ENCODE measurements at places on chromosomes 4 and X.
A peak's percentile ranks its signal among the peaks of the same experiment; 100 is the strongest.

DNA sequence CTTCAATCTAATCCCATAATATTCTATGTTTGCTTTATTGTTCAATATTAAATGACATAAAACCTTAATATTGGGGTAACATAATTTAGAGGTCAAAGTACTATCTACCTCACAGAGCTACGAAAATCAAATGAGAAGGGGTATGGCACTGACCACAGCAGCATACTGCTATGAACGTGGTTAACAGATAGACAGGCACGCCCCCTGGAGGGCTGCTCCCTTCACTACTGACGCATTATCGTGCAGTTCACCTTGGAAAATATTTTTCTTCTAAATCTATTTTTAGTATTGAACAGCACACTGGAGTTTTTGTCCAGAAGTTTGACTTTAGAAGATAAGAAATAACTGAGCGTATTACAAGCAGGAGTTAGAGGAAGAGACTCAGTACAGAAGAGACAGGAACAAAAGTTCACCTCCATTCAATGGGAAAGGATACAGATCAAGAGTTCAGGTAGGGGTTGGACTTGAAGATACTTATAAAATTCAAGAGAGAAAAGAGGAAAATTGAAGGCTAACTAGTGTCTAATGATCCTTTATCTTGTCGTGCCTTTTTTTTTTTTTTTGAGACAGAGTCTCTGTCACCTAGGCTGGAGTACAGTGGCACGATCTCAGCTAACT lies 22.7 kb downstream of the MAP9 start:
- peak; percentile 16 for DNase-seq

DNA sequence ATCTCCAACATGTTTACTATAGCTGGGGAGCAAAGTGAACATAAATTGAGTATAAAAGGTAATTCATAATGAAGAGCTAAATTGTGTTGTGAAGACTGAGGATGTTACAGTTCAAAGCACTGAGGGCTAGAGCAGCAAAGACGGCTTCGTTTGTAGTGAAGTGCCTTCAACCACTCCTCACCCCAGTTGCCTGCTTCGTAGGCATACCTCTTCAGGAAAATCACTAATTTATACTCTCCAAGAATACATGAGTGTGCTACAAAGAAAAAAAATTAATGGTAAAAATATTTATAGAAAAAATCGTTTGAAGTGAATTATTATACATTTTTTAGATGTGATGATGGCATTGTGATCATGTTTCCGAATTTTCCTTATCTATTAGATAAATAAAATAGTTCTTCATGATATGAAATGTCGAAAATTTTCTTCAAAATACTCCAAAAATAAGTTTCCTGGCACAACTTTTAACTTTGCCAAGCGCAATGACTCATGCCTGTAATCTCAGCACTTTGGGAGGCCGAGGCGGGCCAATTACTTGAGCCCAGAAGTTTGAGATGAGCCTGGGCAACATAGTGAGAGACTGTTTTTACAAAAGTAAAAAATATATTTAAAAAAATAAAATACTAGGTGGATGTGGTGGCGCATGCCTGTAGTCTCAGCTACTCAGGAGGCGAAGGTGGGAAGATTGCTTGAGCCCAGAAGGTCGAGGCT lies 41.6 kb downstream of the ZFP42 start:
- DNase-seq, result no peak

DNA sequence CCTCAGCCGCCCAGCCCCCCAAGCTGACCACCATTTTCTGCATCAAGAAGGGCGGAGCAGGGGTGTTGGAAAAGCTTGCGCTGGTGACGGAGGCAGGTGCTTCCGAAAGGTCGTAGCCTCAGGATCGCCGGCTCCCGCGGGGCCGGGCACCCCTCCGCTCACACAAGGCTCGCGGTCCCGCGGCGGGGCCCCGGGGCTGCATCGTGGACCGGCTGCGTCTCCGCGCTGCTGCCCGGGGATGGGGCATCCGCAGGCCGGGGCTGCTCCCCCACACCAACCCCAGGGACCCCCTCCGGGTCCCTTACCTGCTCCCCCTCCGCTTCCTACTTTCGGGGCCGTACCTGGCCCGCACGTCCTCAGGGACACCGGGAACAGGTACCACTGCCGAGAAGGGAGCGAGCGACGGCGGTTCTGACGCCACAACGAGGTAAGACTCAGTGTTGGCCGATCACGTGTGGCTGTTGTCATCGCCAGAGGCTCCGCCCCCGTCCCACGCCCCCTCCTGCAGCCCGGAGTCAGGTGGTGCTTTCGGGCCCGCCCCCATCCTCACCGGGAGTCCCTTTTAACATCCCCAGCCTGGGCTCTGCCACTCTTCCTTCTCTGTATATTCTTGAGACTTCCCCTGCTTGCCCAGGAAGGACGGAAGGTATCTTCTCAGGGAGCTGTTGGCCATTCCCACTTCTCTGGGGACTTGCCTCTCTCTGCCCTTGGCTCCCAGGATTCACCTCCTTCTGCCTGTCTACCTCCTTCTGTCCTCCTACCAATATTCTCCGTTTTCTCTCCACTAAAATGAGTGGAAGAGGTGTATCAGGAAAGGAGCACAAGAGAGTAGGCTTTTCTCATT lies at the start of gene BEX2:
Gene BEX2, minus strand, starts transcription at position 436 of the 844 bp plus-strand sequence. CDS start 1,014 bp downstream, outside the sequence.
- peak; percentile 73 for DNase-seq

- no peak for DNase-seq
Observed at GRCh38 chr4:121514443-121514842, 133.6 kb upstream of the QRFPR start.

GRCh38 chr4:108581083-108581482 lies 39.3 kb upstream of the RPL34 start:
- no peak for DNase-seq

GRCh38 chrX:70439016-70439415 lies 5.6 kb upstream of the DLG3 start:
- DNase-seq, result peak; percentile 29

GRCh38 chr4:59565836-59566235 lies 1634.3 kb upstream of the ADGRL3 start:
- no peak for DNase-seq

GRCh38 chr4:519885-520682 lies 21.1 kb downstream of the PIGG start:
- no peak for DNase-seq

Measured in CD4-positive, alpha-beta T cell treated with Interleukin-4 for 4 hours (primary cell).